ENCODE measurements at places on chromosomes 16 and 17.

DNA sequence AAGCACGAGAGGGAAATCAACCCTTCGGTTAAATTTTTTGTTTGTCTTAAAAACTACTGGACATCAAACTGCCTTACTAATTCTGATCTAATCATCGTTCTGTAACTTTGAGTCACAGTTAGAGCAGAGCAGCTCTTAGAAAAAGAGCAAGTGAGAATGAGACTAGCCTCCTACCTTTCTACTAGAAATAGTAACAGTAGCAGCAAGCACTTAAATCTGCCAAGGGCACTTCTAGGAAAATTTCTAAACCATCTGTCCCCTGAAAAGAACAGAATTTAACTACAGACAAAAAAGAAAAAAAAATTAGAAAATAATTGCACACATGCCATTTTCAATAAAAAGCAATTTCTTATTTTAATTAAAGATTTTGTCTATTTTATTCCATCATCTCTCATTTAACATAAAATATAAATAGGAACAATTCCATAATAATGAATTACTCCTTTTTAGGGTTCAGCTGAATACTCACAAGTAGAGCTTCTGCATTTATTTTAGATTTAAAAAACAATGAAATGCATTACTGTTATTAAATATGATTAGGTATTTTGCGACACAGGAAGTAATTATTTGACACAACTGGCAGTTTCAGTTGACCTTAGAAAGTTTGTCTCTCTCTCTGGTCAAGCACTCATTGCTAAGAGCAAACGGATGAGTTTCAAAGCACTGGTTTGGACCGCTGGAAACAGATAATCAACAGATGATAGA lies 250.8 kb upstream of the SOX9 start:
- no peak for DNase-seq

GRCh38 chr16:55508941-55509931 lies at the start of gene LPCAT2:
Gene LPCAT2 (plus strand): TSS chr16:55509072. CDS start chr16:55509182, 110 bp downstream.
- peak; percentile 89 for DNase-seq

GRCh38 chr16:520847-521246 lies 6.7 kb upstream of the CAPN15 start:
- no peak for DNase-seq

DNA sequence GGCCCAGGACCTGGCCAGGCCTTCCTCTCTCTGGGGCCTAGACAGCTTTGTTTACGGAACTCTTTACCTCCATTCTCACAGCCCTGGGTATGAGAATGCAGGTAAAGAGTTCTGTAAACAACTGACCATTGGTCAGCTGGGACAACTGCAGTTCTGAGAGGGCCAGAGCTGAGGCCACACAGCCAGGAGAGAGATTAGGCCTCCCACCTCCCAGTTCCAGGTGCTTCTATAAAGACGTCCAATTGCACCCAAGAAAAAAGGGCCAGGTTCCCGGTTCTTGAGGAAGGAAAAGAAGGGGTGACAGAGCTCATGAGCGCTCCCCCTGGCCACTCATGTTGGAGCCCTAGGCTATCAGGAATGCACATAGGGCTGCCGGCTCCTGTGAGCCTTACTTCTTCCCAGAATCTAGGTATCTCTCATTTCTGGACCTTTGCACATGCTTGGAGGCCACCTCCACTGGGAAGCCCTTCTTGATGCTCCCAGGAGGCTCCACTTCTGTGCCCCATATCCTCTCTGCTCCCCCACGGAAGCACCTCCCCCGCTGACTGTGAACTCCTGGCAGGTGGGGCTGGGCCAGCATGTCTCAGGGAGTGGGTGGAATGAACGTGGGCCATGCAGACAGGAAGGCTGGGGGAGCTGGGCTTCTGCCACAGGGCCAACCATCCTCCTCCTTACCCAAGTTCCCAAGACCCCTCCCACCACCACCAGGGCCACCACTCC lies 13.1 kb downstream of the CNGB1 start:
- no peak for DNase-seq

DNA sequence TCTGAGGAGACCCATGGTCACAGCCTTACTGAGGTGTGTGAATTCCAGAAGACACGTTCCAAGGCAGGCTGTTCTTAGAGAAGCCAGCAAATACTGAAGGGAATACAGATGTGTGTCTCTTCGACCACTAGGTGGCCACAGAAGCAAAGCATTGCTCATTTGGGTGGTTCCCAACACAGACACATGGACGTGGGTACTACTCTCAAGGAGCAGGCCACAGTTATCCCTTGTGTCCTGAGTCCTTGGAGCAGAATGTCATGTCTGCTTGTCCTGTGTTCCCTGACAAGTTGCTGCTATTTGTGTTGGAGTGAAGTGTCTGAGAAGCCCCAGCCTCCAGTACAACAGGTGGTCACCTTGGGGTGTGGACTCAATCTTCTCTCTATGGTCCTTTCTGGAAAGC lies 30.3 kb downstream of the HMOX2 start:
- peak; percentile 42 for DNase-seq

DNA sequence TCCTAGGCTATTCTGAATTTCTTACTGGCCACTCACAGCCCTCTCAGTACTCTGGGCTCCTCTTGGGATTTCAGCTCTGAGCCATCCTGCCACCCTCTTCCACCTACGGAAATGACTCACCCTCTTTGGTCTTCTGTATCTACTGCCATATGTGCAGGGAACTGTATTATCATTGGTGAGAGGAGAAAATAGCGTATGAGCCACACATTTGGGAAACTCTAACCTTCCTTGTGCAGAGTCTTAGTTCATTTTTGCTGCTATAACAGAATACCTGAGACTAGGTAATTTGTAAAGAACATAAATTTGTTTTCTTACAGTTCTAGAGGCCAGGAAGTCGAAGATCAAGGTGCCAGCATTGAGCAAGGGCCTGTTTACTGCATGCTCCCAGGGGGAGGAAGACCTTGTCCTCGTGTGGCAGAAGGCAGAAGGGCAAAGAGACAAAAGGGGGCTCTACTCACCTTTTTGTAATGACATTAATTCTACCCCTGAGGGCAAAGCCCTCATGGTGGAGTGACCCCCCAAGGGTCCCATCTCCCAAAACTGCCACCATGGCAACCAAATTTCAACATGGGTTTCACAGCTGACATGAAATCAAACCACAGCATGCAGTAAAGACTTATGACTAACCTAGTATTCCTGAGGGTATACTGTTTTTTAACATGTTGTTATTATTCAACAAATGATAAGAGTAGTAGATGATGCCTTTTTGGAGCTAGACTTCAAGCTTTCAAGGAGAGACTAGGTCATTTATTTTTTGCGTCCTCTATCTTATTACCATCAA lies 191.8 kb downstream of the PRKCA start:
- DNase-seq, result no peak

- no peak for DNase-seq
These were observed 96.2 kb downstream of the PRKCA start for GRCh38 chr17:66398617-66399016.

DNA sequence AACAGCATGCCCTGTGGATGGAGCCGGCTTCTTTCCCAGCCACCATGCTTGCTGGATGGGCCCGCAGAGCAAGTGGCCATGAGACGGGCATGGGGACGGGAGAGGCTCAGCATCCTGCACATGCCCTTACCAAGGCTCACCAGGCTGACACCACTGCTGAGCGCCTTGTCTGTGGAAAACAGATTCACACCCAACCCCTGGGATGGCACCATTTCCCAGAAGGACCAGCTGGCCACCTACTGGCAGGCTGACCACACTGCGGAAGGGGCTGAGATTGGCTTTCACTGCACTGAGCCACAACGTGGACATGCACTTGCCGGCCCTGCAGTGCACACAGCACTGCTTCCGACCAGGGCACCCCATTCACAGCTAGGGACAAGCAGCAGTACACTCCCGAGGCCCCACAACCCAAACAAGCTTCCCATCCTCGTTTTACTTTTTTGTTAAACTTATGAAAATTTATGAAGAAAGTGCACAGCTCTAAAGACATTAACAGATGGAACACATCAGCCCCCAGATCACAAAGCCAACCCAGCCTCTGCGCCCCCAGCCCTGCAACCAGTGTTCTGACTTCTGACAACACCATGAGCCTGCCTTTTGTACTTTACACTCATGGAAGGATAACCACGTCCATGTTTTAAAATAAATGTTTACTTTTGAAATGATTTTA lies 13.9 kb upstream of the KRTAP17-1 start:
- no peak for DNase-seq

GRCh38 chr17:78092794-78093324 lies 35.7 kb downstream of the TMC6 start:
- DNase-seq, result no peak
